ENCODE measurements at places on chromosomes 6 and 20.

- no peak for DNase-seq
These were observed 56.8 kb downstream of the KHDRBS2 start for GRCh38 chr6:62229231-62229630.

GRCh38 chr20:8780915-8781314, 288.0 kb upstream of the PLCB4 start:
- no peak for DNase-seq

DNA sequence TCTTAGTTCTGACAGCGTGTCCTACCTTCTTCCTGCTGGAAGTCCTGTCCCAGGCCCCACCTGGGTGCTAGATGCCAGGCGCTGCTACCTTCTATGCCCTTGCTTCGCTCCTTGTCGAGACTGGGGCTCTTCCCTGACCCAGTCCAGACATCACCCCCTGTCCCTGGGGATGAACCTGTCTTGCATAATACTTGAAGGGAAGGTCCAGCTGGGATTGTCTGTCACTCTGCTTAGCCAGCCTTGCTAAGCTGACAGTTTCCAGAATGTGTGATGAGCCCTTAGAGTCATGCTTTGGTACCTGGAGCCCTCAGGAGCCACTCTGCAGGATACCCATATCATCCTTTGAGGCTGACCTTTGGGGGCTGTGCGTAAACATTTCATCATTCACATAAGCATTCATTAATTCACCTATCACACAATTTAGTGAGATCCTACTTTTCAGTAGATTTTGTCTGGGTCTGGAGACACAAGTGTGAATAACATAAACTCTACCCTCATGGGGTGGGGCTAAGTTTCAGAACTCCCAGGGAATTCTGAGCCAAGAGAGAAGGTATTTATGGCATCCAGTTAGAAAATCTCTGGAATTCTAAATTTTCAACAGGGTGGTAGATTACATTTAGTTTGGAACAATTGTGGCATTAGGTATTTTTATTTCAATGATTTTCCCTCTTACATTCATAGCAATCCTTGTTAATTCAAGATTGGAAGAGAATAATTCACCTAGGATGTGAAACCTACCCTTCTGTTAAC, 151.1 kb upstream of the HDAC2 start:
- DNase-seq = no peak

- no peak for DNase-seq
These were observed 8.0 kb upstream of the OSTM1 start for GRCh38 chr6:108082539-108082938.

GRCh38 chr20:19349879-19350278, 137.4 kb downstream of the SLC24A3 start:
- no peak for DNase-seq

DNA sequence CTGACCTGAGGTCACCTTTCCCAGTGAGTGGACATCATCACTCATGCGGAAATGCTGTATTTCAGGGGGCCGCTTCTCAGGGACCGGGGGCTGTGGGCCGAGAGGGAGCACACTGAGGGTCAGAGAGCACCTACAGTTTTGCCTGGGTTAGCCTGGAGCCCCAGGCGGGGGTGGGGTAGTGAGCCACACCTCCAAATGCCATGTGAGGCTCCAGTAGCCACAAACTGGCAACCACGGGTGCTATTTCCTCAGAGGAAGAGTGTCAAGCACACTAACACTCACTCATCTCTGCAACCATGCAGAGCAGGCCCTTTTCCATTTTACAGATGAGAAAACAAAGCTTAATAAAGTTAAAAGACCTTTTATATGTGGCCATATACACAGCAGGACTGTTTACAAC, 4.7 kb downstream of the EHMT2 start:
- DNase-seq = no peak

DNA sequence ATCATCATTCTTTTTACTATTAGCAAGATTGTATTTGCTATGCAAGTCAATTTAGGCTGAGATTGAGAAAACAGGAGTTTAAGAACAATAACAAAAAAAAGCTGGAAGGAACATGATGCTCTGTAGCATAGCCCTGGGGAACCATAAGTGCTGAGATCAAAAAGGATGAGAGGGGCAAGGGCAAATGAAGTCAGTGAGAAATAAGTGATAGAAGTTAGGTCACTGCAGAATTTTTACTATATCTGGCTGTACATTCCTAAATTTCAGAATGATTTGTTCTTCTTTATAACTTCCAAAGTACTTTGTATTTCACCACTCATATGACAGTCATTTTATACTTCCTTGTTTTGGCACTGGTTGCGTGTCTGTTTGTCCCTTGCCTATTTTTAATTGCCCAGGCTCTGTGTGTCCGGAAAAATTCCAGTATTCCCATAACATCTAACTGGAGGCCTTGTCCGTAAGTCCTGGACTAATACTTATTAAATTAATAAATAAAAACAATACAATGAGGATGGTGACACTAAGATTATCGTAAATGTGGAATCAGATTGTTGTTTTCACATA, 444.7 kb downstream of the TENT5A start:
- DNase-seq = no peak

GRCh38 chr6:90610751-90611542, 24.1 kb upstream of the MAP3K7 start:
- DNase-seq = peak; percentile 43

GRCh38 chr6:48476257-48476656, 365.3 kb upstream of the PTCHD4 start:
- DNase-seq = no peak

GRCh38 chr20:51941503-51941902, 139.2 kb upstream of the SALL4 start:
- DNase-seq = no peak

GRCh38 chr6:26516481-26517427, 16.7 kb downstream of the BTN1A1 start:
- no peak for DNase-seq

- no peak for DNase-seq
These were observed 14.2 kb upstream of the BNIP5 start for GRCh38 chr6:36350681-36351571.

GRCh38 chr6:69624944-69625343, 171.9 kb downstream of the LMBRD1 start:
- no peak for DNase-seq

DNA sequence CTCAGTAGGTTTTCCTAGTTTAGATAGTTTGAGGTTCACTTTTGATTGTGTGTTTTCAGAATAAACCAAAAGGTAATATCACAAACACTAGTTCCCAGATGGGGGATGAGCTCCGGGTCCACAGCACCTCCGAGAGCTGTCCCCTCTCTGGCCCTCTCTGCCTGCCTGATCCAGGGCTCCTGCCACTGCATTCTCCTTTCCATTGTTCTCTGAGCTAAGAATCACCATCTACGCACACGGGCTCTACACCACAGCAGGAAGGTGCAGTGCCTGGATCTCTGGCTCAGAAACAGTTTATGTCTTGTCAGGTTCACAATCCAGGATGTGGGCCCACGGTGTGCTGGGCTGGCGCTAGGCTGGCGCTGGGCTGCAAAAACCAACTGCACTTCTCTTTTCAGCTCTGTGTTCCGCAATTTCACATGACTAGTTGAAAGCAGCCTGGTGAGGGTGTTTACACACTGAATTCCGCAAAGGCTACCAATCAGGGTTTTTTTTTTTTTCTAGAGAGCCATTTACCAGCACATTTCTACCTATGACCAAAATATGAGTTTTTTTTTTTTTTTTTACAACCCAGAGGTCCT, 167.5 kb downstream of the SOD2 start:
- DNase-seq = no peak

- DNase-seq = no peak
These were observed 225.6 kb upstream of the JARID2 start for GRCh38 chr6:15020119-15020770.

GRCh38 chr6:6891949-6892461, 215.8 kb upstream of the RREB1 start:
- no peak for DNase-seq

- no peak for DNase-seq
These were observed at the start of gene PCK1 for GRCh38 chr20:57560554-57561355. Gene PCK1, plus strand, starts transcription at chr20:57561110. Its CDS starts 302 bp downstream, at chr20:57561412.

GRCh38 chr6:137185290-137185689, 11.8 kb upstream of the IL22RA2 start:
- no peak for DNase-seq

DNA sequence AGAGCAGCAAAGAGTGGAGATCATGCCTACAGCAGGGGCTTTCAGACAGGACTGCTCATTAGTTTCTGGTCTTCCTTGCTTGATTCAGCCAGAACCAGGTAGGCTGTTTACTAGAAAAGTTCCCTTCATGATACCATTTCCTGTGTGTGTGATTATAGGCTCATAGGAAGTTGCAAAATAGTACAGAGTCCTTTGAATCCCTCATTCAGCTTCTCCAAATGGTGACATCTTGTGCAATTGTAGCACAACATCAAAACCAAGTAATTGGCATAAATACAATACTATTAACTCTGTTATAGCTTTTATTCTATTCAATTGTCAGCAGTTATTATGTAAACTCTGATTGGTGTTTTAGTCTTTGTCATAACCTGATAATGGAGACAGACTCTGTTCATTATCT, 347.3 kb upstream of the CDH4 start:
- DNase-seq = no peak

GRCh38 chr6:2693231-2693630, 57.5 kb downstream of the MYLK4 start:
- DNase-seq = no peak

DNA sequence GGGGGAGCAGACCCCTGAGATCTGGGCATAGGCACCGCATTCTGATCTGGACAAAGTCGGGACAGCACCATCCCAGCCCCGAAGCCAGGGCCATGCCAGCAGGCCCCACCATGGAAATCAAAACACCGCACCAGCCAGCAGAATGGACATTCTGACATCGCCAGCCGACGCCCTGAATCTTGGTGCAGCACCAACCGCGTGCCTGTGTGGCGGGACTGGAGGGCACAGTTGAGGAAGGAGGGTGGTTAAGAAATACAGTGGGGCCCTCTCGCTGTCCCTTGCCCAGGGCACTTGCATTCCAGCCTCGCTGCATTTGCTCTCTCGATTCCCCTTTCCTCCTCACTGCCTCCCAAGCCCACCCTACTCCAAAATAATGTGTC, 2.0 kb downstream of the NNAT start:
- no peak for DNase-seq

DNA sequence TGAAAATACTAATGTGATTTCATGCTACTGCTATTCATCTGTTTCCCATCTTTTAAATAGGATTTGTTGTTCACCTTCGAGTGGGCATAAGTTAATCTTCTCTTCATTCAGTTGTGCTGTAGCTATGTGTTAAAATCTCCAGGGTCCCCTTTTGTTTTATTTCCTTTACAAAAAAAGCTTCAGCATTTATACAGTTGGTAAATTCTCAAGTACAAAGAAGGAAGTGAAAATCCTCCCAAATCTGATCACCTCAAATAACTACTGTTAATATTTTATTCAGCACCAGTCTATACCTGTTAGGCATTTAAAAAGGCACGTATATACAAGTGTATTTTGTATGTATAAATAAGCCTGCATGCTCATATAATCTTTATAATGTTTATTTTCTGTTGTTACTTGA, 251.2 kb downstream of the TMEM242 start:
- no peak for DNase-seq

Measured in NAMALWA (cell line).